ENCODE measurements at places on chromosomes 7 and 10. TPM values are rescaled to one million over a fixed set of nuclear protein-coding genes. Genes with fewer than 3 reads are reported as not detected.

LBX1 gene
- polyA plus RNA-seq = not detected

KIAA1549 gene
- polyA plus RNA-seq = 11.6 TPM

PIP gene
- not detected for polyA plus RNA-seq

DNA sequence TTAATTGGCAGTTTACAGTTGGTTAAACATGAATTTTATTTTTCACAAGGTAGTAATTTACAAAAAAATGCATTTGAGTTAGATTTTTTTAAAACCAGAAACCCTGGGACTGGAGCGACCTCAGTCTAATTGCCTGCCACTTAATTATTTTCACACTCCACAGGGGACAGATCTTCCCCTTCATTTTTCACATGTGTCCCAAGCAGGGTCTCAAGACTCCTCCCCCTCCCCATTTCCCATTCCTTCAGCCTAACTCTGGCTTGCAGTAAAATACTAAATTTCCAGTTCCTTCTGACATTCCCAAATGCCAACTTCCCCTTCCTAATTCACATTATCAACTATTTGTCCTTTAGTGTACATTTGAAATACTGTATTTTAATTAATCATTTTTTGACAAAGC is 948 bp downstream of the ZNF138 start:
- DNase-seq = no peak

DNA sequence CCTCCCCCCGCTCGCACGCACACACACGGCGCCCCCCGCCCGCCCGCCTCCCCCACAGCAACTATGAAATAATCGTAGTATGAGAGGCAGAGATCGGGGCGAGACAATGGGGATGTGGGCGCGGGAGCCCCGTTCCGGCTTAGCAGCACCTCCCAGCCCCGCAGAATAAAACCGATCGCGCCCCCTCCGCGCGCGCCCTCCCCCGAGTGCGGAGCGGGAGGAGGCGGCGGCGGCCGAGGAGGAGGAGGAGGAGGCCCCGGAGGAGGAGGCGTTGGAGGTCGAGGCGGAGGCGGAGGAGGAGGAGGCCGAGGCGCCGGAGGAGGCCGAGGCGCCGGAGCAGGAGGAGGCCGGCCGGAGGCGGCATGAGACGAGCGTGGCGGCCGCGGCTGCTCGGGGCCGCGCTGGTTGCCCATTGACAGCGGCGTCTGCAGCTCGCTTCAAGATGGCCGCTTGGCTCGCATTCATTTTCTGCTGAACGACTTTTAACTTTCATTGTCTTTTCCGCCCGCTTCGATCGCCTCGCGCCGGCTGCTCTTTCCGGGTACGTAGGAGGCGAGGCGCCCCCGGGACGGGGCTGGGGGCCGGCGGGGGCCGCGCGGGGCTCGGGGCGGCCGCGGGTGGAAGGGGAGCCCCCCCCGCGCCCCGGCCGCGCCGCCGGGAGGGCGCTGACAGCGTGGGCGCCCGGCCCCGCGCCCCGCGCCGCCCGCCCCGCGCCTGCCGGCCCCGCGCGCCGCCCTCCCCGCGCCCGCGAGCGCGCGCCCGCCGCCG is 441 bp downstream of the BMI1 start:
- peak; percentile 45 for DNase-seq

- no peak for DNase-seq
Observed at GRCh38 chr7:74051629-74052410, 23.8 kb downstream of the ELN start.

DNA sequence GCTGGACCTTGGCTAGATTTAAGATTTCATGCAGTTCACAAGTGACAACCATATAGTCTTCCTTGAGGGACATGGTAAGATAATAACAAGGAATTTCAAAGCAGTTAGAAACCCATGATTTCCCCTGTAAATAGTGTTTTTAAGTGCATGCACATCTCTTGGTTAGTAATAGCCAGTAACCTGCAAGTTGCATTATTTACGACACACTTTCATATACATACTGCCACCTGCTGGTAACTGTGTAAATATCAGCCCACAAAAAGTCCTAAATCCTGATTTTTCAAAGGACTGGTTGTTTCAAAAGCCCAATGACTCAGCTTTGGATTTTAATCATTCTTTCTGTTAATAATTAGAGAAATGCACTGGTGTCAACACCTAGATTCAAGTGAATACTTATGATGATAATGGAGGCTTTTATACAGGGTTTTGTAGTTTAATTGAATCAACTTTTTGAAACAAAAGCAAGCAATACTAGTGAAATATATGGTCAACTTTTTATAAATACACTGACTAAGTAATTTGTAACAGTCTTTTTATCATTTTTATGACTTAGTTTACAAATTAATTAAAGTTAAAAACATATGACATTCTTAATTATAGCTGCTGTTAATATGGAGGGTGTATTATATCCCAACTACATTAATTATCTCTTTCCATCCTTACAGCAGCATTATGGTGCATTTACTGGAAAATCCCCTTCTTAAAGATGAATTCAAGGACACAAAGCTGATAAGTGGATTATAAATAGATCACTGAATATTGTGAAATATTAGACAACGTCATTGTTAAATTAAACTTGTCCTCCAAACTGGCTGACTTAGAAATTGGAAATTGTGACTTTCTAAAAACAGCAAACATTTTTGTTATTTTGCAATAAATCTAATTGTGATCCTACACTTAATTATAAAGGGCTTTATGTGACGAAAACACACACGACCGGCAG is 367.7 kb upstream of the SEMA3D start:
- peak; percentile 26 for DNase-seq

GRCh38 chr7:78121888-78122287 is 323.3 kb downstream of the PHTF2 start:
- no peak for DNase-seq

GRCh38 chr10:133334503-133335245 is 2.0 kb downstream of the CALY start:
- DNase-seq = no peak

GRCh38 chr7:10343108-10343507 is 630.6 kb upstream of the PHF14 start:
- DNase-seq = no peak

DNA sequence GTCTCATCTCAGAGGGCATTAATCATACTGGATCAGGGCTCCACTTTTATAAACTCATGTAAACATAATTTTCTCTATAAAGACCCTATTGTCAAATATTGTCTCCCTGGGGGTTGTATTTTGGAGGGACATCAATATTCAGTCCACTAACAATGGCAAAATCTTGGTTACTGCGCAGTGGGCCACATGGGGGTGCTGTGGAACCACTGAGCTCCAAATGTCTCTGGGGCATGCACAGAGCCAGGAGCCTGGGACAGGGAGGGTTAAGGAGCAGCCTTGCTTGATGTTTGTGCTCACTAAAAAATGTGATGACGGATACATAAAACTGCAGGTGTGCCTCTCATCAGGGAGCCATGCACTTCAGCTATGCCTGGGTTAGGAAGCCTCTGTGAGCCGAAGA is 62.1 kb upstream of the PRSS58 start:
- no peak for DNase-seq

DNA sequence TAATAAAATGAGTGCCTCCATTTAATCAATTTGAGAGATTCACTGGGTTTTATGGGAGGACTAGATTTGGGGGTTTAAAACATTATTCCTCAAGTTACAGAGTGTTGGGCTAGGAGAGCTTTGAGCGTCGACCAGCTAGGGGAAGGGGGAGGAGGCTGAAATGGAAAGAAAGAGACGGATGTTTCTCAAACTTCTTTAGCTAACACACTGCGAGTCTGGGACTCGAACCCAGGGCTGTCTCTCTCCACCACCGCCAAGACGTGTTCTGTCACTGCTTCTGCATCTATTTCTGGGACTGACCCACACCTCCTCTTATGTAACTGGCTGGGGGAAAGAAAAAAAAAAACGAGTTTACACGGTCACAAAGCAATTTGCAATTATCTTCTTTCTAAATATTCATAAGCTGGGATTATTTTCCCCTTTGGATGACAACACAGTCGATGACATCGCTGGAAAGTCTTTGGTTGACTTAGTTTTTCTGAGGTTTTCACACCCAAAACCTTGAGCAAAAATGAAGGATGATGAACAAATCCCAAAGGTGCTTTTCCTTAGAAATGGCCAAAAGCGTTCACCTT is 27.2 kb downstream of the CHST15 start:
- no peak for DNase-seq

- DNase-seq = no peak
Observed at GRCh38 chr10:73758704-73759511, 14.7 kb downstream of the SEC24C start.

DNA sequence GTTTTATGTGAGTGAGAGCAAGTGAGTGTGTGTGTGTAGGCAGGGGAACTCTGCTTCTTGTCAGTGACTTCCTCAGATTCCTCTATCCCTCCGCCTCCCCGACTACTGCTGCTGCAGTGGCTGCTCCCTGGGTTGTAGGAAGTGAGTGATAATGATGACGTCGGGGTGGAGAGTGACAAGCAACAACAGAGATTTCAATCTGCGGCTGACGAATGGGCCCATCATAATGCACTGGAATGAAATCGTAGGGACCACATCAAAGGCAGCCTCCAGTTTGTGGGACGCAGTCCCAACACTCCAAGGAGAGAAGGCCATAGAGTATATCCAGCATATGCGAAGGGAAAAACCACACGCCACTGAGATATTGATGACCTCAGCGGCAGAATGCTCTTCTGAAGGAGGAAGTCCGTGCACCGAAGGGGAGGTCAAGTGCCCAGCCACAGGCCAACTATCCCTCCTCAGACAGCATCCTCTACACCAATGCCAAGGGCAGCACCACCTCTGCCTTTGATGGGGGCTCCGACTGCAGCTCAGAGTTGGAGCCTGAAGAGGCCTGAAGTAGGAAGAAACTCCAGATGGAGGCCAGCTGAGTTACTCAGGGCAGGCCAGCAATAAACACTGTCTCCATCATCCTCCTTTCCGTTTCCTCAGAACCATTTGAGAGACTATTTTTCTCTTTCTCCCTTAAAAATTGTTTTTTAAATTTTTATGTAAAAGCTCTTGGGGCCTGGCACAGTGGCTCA is 11.3 kb upstream of the STMP1 start:
- no peak for DNase-seq

Data from left renal cortex interstitium (tissue), 4 donors.